ENCODE measurements at places on chromosomes 7 and 10.

DNA sequence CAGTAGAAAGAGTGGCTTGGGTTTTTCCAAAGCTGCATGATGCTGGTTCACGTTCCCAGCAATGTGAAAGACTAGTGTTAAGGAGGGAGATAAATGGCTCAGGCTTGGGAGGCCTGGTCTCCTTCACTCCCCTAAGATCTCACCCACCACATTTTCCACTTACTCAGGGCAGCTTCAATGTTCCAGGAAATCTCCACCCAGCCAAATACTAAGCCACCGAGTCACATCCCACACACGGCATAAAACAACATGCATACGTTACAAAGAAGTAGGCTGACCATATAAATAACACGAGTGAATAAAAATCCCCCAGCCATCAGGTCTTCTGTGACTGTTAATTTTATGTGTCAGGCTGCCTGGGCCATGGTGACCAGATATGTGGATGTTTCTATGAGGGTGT, 303.5 kb downstream of the SFMBT2 start:
- DNase-seq = no peak

GRCh38 chr10:110023785-110024465, 16.1 kb downstream of the ADD3 start:
- DNase-seq = no peak

DNA sequence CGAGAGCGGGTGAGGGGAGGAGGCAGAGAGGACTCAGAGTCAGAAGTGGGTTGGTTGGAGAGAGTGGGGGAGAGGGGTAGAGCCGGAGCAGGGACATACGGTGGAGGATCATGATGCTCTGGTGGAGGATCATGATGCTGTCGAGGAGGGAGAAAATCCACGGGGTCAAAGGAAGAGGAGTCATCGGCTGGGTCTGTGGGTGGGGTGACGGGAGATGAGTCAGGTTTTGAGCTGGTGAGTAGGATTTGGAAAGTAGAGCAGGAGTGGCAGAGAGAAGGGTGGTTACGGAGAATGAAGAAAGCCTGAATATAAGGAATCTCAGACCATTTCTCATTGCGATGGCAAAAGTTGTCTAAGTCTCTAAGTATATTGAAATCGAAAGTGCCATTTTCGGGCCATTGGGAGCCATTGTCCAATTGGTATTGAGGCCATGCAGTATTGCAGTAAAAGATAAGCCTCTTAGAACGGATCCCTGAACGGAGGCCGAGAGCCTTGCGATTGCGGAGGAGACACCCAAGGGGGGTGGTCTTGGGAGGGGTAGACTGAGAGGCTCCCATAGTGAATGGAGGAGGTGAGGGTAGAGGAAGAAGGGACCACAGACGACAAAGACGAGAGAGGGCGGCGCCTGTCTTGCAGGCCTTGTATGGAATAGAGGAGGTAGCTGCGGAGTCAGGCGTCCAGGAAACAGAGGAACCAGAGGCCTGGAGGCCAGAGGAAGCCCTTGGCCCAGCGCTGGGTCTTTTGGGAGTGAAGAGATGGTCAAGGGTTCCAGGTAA, 23.8 kb downstream of the SCIN start:
- no peak for DNase-seq

- no peak for DNase-seq
Measured at GRCh38 chr7:8255680-8256655, 6.0 kb downstream of the ICA1 start.

- no peak for DNase-seq
Measured at GRCh38 chr10:67666416-67667034, 29.5 kb downstream of the CTNNA3 start.

DNA sequence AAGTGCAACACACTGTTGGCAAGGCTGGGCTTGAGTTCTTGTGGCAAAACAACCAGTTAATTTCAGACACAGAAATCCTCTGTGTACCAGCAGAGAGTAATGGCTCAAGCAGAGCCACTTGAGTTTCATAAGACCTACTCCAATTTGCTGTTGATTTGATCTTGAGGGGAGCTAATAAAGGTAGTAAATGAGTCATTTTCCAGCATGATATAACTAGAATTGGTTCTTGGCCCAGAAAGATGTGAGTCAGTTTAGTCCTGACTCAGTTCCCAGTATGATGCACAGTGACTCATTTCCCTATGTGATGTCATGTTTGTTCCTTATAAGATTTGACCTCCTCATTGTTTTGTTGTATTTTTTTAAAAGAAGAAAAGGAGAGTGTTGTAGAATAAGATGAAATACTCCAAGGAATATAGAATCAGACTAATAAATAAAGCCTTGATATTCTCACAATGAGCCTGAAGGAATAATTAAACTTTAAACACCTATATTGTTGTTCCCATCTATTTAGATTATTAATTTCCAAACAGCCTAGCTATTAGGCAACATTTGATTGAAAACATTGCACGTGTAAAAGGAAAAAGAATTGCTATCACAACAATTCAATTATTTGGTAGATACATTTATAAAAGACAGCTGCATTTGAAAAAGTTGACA, 186.2 kb downstream of the REEP3 start:
- peak; percentile 97 for DNase-seq

GRCh38 chr10:123795196-123795780, 96.3 kb downstream of the CPXM2 start:
- DNase-seq = no peak

DNA sequence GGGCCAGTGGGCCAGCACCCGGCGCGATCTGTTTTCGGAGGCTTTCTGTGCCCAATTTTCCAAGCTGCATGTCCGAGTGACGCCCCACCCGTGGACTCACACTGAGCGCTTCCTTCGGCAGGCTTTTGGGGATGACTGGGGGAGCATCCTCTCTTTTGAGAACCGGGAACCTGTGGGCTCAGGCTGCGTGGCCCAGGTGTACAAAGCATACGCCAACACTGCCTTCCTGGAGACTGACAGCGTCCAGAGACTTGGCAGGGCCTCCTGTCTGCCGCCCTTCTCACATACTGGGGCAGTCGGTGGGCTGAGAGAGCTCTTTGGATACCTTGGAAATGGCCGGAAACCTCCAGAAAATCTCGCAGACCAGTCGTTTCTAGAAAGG, 1.0 kb downstream of the ADCK2 start:
- DNase-seq = no peak

- DNase-seq = peak; percentile 5
Measured at GRCh38 chr7:129110258-129110981, 34.1 kb upstream of the TSPAN33 start.

DNA sequence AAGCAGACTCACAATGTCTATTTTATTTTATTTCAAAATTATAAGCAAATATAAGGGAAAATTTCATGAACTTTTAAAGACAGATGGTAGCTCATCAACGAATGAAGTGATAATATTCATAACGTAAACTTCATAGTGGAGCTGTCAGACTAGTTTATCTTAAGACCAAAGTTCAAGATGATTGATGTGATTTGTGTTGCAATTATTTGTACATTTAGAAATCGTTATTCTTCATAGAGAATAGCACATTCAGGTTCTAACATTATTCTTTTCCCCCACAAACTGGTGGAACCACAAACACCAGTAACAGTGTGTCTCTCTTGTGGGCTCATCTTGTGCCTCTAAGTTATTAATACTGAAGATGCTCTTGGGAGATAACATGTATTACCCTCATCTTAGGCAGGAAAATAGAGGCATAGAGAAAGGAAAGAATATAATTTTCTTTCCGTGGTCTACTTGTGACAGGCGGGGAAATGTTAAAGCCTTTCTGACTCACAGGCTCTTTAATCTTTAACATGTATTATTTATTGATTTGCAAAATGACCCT, 37.0 kb downstream of the CCSER2 start:
- no peak for DNase-seq

GRCh38 chr10:48257407-48257961, 17.0 kb downstream of the FRMPD2 start:
- no peak for DNase-seq

DNA sequence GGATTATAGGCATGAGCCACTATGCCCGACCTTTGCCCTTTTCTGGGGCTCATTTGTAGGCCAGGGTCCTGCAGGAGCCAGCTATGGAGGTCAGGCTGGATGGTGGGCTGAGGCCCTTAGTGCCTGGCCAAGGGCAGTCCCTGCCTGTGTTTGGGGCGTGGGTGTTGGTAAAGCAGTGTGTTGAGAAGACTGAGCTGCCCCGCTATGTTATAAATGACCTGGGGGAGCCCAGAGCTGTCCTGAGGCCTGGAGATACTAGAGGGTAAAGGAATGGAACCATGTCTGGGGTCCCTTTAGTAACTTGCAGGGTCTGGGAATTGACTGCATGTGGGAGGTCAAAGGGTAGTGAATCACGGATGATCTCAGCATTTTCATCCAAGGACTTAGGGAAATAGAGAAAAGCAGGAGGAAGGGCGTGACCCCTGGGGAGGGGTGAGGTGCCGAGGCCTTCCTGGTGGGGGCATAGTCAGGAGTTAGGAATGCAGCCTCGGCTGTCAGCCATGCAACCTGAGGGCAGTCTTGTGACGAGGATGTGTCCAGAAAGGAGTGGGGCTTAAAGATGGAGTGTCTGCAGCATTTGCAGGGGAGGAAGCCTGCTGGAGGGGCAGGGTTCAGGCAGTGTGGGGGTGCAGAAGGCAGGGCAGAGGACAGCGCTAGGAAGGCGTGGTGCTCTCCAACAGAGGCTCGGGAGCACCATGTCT, 31.5 kb downstream of the TMEM248 start:
- peak; percentile 20 for DNase-seq

- DNase-seq = no peak
Measured at GRCh38 chr7:134021836-134022235, 105.3 kb upstream of the LRGUK start.

DNA sequence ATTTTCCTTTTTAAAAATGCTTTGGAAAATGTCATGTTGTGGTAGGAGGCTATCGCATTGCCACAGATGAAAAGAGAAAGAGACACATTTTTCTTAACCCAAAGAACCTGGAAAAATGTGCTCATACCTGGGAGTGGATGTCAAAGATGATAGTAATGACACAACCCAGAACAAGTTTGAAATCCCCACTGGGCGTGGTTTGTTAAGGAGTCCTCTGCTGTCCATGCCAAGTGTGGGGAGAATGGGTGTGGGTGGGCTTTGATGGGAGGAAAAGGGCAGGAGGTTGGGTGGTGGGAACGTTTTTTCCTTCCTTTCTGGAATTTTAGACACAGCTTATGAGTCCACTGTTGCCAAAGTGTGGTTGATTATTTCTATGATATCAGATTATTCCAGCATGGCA, 10.9 kb downstream of the OPTN start:
- no peak for DNase-seq

- no peak for DNase-seq
Measured at GRCh38 chr10:69010151-69010640, 21.6 kb downstream of the KIFBP start.

DNA sequence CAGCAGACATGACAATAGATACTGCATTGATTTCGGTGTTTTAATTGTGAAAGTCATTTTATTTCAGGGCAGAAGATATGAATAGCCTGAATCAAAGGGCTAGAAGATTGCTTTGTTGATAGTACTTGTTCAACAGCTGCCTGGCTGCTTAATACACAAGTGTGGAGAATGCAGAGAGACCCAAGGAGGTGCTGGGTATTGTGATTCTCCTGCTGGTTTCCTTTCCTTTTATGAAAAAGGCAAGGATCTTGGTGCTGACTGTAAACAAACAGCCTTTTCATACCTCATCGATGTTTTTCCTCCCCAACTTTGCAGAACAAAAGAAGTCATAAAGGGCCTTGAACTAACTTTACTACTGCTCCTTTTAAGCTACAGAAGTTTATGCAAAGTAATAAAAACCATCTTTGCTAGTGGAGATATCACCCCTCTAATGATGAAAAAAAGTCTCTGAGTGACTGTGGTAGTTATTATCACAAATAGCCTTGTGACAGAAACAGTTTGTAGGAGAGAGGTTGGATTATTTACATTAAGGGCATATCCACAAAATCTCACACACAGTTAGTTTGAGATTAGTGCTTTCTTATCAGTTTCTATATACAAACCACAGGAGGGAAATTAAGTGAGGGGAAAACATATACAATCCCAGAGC, 800.0 kb downstream of the LRMDA start:
- no peak for DNase-seq

DNA sequence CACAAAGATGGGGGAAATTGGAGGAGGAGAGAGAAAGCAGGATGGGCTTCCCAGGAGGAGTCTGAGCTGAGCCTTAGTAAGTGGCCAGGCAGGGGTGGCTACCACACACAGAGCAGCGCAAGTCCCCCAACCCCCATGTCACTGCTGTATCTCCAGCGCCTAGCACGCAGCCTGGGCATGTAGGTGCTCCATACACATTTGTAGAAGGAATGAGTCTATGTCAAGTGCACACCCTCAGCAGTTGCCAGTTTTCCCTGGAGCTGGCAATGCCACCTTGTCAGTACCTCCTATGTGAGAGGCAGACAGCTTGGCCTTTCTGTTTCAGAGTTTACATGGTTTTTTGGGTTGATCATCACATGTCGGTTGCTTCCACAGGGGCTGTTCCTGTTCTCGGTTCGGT, 116.1 kb downstream of the CLEC2L start:
- no peak for DNase-seq

DNA sequence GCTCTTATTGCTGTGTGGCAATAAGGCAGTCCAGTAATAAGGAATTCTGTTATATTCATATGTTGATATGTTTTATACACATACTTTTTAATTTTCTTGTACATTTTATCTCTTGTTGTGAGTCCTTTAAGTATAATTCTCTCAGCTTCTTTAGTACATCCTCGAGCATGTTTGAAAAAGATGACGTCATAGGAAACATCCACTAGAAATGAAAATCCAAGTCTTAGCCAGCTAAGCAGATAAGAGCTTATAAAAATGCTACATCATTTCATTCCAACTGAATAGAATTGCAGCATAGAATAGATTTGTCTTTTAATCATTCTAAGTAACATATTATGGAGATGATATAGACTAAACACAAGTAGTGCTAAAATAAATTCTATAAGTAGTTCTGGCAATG, 283.7 kb upstream of the FZD1 start:
- no peak for DNase-seq

DNA sequence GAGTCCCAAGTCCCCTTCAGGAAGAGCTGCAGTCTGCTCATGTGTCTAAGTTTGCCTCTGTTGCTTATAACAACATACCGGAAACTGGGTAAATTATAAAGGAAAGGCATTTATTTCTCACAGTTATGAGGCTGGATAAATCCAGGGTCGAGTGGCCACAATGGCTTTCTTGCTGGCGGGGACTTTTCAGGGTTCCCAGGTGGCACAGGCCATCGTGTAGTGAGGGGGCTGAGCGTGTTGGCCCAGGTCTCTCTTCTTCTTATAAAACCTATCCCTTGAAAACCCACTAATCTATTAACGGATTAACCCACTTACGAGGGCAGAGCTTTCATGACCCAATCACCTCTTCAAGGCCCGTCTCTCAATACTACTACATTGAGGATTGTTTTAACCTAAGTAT, 8.7 kb downstream of the VIPR2 start:
- DNase-seq = no peak

DNA sequence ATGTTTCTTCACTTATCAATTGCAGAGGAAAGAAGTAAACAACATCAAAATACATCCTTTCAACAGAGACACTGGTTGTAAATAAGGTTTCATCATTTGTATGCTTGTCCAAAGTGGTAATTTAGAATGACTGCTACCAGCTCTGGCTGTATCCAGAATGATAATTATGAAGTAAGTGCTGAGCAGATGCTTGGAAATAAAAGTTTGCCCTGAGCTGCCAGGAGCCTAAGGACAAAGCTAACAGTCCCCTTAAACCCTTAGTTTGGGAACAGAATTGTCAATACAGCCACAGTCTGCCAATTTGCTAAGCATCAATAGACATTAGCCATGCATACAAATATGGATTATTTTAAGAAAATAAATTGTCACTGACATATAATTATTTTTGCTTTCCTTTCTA, 147.0 kb upstream of the SLC13A1 start:
- DNase-seq = no peak
